Sigmoid colon (tissue), 7 donors: ENCODE measurements at places on chromosomes 1 and 21.

- DNase-seq: peak; percentile 79
Measured at GRCh38 chr1:67685558-67686266, 711 bp downstream of the GADD45A start.

- DNase-seq: no peak
Measured at GRCh38 chr1:27233667-27234048, 774 bp upstream of the WDTC1 start.

DNA sequence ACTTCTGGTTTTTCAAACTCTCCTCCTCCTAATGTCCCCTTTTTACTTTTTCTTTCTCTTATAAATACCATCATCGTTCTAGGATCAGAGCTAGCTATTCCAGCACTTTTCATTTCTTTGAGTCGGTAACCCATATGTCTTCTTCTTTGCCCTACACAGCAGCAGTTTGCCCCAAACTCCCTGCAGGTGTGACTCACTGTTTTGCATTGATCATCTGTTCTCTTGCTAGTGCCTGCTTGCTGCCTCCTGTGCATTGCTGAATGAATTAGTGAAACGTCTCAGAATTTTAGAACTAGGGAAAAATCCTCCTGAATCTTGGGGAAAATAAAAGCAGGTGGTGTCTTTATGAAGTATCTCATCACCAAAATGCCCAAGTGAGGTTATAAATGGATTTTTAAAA, 21.7 kb downstream of the KCNK2 start:
- no peak for DNase-seq

DNA sequence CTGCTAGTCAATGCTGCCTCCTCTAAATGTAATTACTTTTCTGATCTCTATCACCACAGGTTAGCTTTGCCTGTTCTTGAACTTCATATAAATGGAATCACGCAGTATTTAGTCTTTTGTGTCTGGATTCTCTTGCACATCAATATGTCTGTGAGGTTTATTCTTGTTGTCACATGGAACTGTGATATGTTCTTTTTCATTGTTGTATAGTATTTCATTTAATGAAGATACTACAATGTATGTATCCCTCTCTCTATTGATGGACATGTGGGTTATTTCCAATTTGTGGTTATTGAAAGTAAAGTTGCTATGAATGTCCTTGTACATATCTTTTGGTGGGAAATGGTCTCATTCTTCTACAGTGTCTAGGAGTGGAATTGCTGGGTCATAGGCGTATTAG, 16.7 kb upstream of the PADI1 start:
- no peak for DNase-seq

DNA sequence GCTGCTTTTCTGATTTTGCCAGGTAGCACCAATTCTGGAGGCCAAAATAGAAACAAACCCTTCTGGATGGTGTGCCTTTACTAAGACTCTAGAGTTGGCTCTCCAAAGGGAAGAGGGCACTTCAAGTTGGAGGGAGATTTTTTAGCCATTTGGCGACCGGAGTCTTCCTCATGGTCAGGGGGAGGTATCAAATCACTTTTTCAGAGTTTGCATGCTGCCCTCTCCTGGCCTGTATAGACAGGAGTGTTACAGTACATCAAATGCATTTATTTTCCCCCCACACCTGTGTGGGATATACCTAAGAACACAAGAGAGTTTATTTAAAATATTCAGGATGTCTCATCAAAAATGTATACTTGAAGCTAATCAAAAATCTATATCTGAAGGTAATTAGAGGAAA, 3.2 kb downstream of the GREM2 start:
- DNase-seq: no peak
